Stimulated activated CD8-positive, alpha-beta memory T cell treated with anti-CD3 and anti-CD28 coated beads, Interleukin-2, amount 100 ng/mL, for 48 hours (primary cell): ENCODE measurements at places on chromosomes 2 and 18.

DNA sequence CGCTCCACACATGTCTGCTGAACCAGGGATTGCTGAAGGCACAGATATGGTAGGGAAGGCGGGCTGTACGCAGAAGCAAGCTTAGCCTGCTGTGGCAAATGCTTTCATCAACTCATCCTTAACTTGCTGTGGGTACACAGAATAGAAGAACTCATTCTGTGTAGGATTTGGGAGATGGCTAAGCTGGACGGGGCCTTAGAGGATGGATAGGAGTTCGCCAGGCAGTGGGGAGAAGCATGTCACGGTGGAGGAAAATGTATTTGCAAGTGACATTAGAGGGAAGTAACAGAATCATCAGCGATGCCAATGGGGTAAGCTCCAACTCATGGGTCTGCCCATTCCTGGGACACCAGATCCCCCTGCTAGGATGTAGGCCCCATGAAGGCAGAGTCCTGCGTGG lies 96.7 kb upstream of the SMIM21 start:
- DNase-seq = no peak

- no peak for DNase-seq
These were observed 38.8 kb upstream of the DNER start for GRCh38 chr2:229752970-229753729.

DNA sequence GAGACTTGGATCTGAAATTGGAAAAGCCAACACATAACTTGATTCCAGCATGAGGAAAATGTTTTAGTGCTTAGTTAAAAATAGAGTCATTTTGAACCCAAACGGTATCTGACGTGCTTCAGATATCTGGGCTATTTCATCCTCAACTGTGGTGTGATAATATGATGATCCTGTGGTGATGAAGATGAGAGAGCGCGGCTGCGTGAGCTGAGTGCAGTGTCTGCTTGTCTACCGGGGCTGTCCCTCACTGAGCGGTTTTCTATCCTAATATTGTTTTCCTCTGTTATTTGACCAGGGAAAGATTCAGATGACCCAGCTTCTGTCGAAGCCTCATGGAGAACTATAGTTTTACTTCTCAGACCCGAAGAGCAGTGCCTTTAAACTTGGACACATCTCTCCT lies 5.8 kb downstream of the TWIST2 start:
- no peak for DNase-seq

DNA sequence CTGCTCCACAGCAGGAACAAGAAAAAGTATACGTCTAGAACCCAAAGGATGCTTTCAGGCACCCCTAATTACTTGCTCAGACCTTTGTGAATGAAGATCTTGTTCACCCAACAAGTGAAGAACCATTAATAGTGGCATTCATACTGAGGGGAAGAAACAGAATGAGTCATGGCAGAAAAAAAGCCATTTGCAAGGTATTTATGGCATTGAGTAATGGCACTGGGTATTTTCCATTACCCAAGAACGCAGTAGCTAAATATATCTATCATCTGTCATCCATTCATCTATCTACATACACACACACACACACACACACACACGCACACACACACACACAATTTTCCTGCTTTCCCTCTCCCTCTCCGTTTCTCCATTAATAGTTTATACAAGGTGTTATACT lies 56.4 kb upstream of the XIRP2 start:
- no peak for DNase-seq

- no peak for DNase-seq
These were observed 395.7 kb upstream of the ST6GAL2 start for GRCh38 chr2:107281637-107282036.
